ENCODE measurements at places on chromosomes 2 and 18.
A peak's percentile ranks its signal among the peaks of the same experiment; 100 is the strongest.

DNA sequence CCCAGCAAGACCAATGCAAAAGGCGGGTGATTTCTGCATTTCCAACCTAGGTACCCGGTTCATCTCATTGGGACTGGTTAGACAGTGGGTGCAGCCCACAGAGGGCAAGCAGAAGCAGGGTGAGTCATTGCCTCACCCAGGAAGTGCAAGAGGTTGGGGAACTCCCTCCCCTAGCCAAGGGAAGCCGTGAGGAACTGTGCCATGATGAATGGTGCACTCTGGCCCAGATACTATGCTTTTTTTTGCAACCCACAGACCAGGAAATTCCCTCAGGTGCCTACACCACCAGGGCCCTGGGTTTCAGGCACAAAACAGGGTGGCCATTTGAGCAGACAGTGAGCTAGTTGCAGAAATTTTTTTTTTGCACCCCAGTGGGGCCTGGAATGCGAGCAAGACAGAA lies 662.6 kb upstream of the ACVR2A start:
- DNase-seq = no peak

DNA sequence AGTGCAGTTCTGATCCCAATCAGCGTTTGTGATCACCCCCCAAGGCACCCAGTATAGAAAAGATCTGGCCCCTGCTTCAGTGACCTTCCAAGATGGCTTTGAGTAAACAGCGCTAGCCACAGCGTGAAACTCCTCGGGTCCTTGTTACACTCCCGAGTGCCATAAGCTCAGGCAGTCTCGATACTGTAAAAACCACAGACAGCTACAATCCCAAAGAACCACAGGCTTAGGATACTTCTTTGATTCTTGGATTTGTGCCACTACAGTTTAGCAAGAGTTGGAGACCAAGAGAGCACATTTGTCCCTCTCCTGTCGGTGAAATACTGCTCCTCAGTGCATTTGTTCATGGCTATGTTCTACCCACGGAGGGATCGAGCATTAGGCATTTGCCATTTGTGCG lies 352.5 kb upstream of the ZNF521 start:
- no peak for DNase-seq

- no peak for DNase-seq
These were observed 34.7 kb downstream of the PTPN18 start for GRCh38 chr2:130390460-130391057.

GRCh38 chr2:79649531-79649930 lies 136.7 kb downstream of the CTNNA2 start:
- DNase-seq = no peak

DNA sequence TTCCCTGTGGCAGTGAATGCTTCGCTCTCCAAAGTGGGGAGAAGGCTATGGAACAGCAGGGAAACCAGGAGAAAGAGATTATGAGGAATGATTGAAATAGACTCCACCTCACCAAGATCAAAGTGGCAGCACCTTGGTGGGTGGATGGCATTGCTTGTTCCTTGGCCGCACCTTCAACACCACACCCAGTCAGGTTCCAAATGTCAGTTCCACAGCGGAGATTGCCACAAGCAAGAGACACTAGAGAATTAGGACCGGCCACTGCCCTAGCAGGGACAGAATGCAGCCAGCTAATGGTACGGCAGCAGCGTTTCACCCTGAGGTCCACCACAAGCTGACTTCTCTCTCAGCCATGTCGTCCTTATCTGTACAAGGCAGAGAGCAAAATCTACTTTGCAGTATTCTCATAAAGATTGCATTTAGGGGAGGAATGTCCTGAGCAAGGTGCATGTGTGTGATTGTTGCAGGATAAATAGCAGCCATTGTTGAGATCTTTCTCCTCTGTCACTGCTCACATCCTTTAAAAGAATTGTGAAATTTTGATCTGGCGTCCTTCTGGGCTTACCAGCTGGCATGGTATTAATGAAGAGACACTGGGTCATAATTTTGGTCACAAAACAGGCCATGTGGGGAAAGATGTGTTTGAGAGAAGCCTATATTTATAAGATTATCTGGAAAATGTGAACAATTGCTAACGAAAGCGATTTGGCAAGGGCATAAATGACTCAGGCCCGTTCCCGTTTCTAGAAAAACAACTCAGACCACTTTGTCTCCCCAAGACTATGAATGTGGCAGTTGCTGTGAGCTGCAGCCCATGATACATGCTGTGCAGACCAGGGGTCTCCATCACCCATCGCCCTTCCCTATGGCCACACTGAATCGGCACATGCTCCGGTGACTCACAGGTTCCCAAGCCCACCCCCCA lies 228.6 kb upstream of the ID2 start:
- DNase-seq = no peak

GRCh38 chr18:70188113-70188512 lies 17.4 kb downstream of the RTTN start:
- no peak for DNase-seq

- DNase-seq = no peak
These were observed 58.4 kb downstream of the FMNL2 start for GRCh38 chr2:152393377-152393776.

GRCh38 chr18:31880186-31880898 lies 62.6 kb downstream of the TRAPPC8 start:
- DNase-seq = no peak

DNA sequence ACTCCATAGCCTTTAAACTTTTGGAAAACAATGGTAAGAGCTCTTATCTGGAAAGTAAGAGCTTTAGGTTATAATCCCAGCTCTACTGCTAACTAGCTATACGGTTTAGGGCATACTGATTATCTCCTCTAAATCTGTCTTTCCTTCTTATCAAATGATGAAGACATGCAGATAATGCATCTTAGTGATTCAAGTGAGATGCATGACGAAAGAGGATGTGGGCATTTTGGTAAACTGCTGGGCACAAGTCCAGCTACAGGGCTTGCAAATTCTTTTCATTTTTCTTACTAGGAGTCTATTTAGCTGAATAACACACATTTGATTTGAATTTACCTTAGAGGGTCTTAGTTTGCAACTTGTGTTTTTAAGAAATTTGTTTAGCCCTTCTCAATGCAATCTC lies 1604.8 kb upstream of the ZEB2 start:
- DNase-seq = peak; percentile 87

- peak; percentile 65 for DNase-seq
These were observed 161.1 kb downstream of the LTBP1 start for GRCh38 chr2:33107690-33108482.

DNA sequence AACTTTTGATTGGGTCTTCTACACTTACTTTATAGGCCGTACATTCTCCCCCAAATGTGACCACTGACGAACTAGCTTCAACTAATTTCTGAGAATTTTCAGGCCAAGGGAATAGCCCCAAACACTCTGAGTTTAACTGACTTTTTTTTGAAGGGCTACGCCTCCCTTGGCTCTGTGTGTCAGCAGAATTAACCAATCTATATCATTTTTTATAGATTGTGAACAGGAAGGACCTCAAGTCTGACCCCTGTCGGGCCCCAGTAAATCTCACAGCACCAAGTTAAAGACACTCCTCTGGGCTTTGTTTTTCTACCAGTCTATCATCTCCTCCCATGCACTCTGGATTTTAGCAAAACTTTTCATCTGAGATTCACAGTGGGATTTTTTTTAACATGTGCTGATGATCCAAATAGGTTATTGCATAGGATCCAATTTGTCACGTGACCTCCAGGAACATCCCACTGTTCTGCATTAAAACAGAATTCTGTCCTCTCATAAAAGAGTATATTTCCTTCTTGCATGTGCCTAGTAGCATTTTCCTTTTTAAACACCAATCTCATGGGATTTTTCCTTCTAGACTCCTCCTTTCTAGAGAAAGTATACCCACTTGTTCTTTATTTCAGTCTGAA lies 307.1 kb downstream of the OSR1 start:
- no peak for DNase-seq

DNA sequence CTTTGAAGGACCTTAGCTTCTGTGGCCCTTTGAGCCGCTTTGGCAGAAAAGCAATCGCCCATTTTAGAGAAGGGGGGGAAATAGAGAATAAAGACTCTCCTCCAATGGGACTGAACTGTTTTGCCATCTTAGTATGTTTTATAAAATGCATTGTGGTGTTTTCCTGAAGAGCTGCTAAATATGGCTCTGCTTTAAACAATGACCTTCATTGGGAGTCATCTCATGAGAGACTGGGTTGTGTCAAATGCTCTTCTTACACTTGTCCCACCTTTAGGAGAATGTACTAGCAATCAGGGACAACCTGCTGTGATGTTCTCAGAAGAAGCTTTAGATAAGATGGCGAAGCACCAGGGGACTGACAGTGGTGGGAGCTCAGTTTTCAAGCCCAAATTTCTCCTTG lies 418.9 kb upstream of the POU3F3 start:
- no peak for DNase-seq

- DNase-seq = peak; percentile 11
These were observed 113.4 kb downstream of the MC4R start for GRCh38 chr18:60259052-60259681.

GRCh38 chr2:135984199-135985017 lies 1.0 kb downstream of the DARS1 start:
- DNase-seq = no peak

DNA sequence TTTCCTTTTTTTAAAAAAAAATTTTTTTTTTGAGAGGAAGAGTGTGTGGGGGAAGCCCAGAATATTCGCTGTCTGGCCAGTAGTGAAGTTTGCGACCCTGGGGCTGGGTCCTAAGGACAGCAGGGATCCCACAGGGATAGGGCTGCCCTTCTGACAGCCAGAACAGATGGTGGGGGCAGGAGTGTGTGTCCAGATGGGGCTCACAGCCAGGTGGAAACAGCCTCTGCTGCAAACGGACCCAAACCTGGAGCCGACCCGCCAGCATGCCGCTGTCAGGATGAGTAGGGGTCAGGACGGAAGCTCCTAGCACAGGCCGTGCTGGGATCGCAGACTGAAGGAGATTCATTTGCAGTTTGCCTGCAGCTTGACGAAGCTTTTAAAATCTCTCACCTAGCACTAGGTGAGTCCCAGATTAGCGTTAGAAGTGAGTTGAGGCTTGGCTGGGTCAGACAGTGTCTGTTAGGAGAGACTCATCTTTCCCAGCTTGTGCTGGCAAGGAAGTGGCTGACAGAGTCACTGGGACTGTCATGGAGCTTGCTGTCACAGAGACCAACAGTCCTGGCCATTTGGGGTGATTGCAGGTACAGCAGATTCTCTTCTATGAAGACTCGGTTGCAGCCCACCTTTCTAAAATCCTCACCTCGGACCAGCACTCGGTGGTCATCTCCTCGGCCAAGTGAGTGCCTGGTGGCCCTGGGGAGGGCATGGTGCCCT lies 93.4 kb downstream of the DGKD start:
- DNase-seq = no peak

DNA sequence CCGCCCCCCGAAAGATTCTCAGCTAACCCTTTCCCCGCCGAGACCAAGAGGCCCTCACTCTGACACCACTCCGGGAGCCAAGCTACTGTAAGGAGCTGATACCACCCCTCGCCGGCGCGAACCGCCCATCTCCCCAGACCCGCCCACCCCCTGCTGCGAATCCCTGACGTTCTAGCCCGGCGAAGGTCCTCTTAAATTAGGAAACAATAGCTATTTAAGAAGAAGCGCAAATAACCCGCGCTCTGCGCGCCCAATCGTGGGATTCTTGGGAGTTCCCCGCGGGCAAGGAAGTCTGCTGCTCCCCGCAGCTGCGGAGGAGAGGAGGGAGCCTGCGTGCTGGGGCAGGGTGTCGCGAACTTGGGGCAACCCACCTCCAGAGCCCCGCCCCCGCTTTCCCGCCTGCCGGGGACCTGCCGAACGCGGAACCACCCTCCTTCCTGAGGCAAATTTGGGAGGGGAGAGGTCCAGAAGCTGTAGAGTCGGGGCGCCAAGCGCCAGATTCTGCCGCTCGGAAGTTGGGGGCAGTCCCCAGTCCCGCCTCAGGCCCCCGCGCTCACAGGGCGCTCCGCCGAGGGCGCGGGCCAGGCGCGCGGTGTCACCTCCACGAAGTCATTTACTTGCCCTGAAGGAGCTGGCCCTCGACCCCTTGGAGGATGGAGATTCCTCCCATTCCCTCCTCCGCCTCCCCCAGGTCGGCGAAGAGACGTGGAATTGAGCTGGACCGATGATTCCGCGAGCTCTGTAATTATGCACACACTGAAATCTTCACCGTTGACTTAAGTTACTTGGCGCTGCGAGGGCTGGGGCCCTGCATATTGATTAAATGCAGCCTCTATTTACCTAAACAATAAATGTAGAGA lies 8.4 kb upstream of the SP9 start:
- DNase-seq = peak; percentile 17

GRCh38 chr2:198186257-198186656 lies 381.9 kb downstream of the PLCL1 start:
- DNase-seq = no peak

- DNase-seq = no peak
These were observed 18.0 kb upstream of the STON1 start for GRCh38 chr2:48511849-48512470.

DNA sequence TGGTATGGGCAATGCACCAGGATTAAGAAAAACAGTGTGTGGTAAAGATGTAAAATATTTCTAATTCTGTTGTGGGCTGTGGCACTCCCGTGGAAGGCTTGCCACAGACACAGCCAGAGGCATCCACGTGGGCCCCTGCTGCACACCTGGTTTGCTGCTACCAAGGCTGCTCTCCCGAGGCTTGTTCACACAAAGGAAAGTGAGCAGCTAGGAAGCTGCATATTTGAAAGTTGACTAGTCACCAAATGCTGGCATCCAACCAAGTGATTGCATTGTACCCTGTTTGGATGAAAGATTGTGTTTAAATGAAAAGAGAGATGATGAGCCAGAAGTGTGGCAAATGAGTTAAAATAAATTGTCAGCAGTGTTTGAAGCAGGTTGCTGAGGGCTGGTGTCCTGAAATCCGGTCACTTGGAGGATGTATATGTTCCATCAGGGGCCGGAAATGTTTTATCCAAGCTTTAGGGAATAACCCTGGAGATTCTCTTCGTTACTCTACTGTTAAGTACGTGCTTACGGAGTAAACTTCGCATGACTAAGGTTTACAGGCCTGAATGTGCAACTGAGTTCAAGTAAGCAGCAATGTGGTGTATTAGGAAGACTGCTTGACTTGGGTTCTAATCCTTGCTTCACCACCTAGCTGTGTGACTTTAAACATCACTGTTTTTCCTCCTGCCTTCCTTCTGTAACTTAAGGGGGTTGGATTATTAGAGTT lies 86.1 kb downstream of the MSH2 start:
- DNase-seq = peak; percentile 81

GRCh38 chr2:181613241-181613640 lies 43.7 kb downstream of the CERKL start:
- DNase-seq = no peak

DNA sequence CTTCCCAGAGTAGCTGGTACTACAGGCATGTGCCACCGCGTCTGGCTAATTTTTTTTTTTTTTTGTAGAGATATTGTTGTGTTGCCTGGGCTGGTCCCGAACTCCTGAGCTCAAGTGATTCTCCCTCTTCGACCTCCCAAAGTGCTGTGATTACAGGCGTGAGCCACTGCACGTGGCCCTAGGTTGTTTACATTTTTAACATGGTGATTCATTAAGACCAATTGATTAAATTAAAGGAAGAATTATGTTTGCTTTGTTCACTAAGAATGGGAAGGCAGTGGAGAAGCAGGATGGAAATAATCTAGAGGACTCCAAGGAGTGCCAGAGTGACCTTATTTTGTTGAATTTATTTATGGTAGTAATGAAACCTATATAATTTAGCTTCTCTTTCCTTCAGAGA lies 7.5 kb downstream of the LCLAT1 start:
- peak; percentile 43 for DNase-seq

All from EH (cell line).